ENCODE measurements at places on chromosomes 7 and 10.

DNA sequence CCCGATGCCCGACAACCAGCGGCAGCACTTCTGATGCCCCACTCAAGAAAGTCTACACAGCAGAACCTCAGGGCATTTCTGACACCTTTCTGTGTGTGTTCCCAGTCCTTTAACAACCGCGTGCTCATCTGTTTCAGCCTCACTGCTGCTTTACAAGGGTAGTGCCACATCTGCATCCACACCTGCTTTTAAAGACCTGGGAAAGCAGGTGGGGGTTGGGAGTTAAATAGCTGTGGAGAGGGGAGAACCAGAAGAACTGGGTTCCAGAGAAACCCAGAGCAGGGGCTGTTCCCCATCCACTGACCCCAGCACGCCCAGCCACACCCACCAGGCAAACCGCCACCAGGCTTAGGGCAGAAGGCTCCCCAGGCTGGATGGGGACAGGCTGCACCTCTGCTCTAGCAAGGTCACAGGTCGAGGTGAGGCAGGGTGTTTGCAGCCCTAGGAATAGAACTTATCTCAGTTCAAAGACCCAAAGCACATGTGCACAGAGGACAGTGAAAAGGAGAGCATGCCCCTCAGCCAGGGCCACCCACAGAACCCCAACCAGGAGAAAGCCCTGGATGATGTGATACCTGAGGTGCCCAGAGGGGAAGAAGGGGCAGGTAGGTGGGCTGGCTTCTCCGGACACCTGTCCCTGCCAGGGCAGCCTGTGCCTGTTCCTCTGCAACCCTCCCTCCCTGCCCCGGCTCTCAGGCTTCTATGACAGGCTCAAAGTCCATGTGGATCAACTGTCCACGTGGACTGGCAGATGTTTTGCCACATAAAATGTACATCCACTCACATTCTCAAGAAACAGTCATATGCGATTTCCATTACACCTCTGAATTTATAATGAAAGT is 51.3 kb downstream of the COBL start:
- DNase-seq, result no peak

GRCh38 chr10:89367529-89367928 is 10.3 kb upstream of the IFIT1B start:
- no peak for DNase-seq

- DNase-seq, result no peak
Measured at GRCh38 chr10:132133005-132133404, 53.7 kb upstream of the DPYSL4 start.

DNA sequence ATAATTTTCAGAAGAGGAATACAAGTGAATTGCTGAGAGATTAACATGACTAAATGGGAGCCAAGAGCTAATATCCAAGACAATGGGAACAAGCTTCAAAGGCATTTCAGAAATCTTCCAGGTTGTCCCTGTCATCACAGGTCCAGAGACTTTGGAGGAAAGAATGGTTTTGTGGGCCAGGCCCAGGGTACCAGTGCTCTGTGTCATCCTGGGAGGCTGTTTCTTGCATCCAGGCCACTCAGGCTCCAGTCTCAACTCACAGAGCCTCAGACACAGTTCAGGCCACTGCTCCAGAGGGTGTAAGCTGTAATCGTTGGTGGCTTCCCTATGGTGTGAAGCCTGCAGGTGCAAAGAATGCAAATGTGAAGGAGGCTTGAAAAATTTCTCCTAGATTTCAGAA is 170.4 kb upstream of the NRG3 start:
- no peak for DNase-seq

DNA sequence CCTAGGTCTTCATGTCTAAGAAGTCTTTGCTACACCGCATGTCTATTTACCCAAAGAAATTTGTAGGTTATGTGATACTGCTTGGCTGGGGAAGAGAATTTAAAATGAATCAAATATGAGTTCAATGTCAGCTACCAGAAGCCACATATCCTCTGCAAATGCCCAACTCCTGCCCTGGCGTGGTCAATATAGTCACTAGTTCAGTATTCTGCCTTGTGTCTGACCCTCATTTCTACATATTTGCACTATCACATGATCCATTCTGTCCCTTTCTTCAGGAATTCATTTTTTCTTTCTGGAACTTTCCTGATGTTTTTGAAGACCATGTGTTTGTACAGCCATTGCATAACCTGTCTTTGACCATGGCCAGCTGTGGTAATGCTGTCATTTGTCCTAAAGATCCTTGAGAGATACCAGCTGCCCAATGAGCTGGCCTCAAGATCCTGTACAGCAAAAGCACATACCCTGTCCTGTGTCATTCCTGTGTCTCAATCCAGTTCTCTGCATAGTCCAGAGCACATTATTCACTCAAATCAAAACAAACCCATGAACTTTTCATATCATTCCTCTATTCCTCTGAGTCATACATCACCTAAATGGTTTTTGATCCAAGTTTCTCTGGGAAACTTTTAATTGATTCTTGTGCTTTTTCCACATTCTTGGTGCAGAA is 524.5 kb downstream of the PARD3 start:
- DNase-seq, result no peak

- no peak for DNase-seq
Measured at GRCh38 chr10:64039198-64039597, 518.0 kb downstream of the REEP3 start.

DNA sequence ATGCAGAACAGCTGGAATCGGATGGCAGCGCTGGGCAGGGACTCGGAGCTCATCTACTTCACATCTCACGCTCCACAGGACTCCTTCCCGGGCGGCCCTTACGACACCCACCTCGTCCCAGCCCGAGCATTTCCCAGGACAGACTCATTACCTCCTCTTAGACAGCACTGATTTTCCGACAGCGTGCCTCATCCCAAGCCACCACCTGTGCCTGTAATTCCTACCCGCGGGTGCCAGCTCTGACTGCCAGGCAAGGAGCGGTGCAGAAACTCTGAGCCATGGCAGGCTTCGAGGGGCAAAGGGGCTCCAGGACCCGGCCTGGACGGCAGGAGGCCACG is 25.6 kb downstream of the GPER1 start:
- no peak for DNase-seq

- DNase-seq, result no peak
Measured at GRCh38 chr10:90884431-90884830, 12.7 kb downstream of the RPP30 start.

DNA sequence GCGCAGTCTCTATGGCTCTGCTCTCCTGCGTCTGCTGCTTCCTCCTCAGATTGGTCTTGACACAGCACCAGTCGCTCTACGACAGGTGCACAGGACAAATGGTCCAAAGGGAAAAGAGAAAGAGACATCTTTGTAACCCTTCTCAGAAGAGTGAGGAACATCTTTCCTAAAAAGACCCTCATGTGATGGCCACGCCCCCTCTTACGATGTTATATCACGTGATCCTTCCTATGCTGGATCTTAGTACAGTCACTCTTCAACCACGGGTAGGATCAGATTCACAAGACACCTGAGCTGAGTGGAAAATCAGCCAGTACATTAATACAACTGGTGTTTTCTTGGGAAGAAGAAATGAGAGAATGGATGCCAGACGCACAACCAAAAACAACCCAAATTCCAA is 262.2 kb upstream of the CELF2 start:
- no peak for DNase-seq

DNA sequence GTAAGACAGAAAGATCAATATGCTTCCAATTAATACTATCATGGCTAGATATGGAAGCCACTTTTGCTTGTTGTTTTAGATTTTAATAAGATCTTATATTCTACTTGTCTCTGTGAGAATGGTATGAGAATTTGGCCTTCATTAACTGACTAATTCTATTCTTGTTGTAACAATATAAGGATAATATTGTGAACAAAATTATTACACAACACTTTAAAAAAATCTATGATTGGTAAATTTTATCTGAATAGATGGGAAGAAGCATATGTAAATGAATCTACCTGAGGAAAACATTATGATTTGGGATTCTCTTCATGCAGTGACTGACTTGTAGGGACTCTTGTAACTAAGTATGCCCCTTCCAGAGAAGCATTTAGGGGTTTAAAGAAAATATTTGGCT is 308.9 kb upstream of the KCND2 start:
- DNase-seq, result no peak
